ENCODE measurements at places on chromosomes 2 and 18.

DNA sequence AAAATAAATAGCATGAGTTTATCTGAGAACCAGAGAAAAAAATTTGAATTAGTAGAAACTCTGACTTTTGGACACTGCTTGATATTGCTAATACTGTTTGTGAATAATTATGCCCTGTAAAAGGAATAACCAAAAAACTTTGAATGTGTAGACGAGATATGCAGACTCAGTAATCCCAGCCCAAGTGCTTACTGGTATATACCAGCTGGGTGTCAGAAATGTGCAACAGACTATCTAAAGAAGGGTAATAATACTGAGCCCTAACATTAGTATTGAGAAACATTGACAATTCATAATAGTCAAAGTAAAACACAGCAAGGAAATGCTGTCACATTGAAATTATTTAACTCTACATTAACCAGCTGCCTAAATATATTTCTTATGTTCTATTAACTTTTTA, 60.5 kb upstream of the ZC3H15 start:
- no peak for DNase-seq

DNA sequence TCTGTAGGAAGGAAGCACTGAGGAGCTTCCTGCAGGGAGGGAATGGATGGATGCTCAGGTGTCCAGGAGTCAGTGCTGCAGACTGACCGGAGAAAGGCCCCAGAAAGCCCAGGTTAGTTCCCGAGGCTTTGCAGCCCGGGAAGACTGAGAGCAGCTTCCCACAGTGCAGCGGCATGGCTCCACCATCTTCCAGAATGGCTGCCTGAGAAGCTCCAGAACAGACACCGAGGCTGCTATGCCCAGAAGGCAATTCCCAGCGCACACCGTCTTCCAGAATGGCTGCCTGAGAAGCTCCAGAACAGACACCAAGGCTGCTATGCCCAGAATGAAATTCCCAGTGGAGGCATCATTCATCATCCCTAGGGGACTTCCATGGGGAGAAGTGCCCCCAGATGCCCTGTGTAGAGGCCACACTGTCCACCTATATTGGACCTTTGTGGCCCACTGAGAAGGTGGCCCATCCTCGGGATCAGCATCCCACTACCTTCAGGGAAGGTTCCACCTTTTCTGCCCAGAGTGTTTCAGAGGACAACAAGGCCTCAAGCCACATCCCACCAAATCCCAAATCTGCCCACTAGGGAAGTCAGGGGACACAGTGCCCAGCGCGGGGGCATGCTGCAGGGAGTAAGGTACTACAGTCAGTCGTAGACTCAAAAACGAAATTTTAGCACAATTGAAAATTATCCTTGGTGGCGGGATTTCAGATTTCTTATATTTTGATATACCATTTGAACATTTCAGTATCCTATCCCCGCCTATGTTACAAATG, 80.5 kb downstream of the KCNF1 start:
- DNase-seq, result no peak

- DNase-seq, result no peak
Observed at GRCh38 chr2:76197428-76197827, 486.7 kb upstream of the GCFC2 start.

DNA sequence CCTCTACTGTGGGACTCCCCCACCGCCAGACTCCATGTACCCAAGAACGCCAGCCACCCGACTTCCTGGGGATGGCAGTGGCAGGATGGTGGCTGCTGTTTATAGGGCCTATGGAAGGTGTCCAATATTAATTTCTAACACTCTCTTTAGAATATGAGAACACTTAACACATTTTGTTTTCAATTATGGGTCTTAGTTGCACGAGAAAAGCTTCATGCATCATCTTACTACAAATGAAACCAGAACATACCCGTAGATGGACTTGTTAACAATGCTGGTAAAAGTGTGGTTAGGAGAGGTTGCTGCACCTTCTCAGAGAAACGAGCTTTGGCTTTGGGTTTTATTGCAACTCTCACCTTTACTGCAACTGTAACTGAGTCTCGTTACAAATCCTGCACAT, 335.6 kb upstream of the ID2 start:
- no peak for DNase-seq

- no peak for DNase-seq
Observed at GRCh38 chr2:229270551-229271410, at the start of gene PID1. Gene PID1 (minus strand): TSS chr2:229271287. CDS start chr2:229271043, 244 bp downstream.

GRCh38 chr2:209424199-209424701, 403 bp downstream of the MAP2 start:
- DNase-seq, result no peak

DNA sequence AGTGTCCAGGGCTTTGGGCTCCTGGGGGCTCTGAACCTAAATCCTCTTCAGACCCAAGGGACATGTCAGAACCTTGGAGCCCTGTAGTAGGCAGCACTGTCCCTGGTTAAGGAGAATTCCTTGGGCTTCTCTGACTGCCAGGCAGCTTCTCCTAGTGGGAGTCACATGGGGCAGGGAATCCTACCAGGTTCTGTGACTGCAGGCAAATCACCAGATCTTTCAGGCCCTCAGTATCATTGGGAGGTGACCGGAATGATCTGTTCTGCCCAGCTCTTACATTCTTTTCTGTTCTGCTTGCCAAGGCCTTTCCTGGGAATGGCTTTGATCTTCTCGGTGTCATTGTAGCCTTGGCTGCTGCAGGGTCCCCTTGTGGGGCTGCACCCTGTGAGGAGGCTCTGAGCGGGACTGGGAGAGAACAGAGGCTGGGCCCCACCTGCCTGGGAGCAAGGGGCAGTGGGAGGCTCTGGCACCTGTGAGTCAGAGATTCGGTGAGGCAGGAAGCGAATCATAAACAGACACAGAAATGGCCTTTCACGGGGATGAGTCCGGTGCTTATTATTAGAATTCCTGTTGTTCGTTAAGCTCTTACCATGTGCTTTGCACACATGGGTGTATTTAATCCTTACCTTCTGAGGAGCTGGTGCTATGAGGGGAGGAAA, 14.1 kb downstream of the CEP68 start:
- no peak for DNase-seq

DNA sequence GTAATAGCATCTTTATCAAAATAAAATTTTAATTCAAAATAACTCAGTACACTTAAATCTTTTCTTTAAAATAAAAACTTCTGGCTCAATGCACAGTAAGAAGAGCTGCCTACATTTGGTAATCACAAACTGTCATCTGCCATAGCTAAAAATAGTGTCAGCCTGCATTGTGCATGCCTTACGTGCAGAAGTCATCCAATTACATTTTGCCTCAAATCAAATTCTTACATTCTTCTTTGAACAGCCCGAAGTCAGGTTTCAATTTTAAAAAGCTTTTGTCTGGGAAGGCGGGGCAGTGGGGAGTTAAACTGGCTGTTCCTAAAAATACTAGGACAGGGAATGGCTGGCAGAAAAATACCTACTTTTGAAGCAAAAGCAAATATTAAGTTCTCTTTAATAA, 51.1 kb downstream of the RTN4 start:
- no peak for DNase-seq

All from GM18507 (cell line).